ENCODE measurements at places on chromosomes 7 and 10.
A peak's percentile ranks its signal among the peaks of the same experiment; 100 is the strongest.

GRCh38 chr7:158400601-158401225 lies 186.9 kb downstream of the PTPRN2 start:
- no peak for DNase-seq

DNA sequence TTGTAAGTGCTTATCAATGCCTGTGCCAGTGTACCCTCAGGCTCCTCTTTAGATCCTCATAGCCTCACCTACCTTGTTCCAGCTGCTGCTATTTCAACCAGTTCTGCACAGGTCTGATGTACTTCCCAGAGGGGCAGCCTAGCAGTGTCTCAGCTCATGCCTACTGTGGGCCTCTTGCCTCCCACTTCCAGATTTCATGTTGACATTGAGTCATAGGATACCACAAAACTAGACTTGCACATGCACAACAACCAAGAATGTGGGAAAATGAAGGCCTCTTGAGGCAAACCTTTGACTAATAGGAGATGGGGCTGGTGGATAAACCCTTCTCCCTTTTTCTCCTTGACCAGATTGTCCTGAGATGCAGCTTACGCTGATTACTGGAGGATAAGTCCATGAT lies 31.0 kb downstream of the PON3 start:
- no peak for DNase-seq

DNA sequence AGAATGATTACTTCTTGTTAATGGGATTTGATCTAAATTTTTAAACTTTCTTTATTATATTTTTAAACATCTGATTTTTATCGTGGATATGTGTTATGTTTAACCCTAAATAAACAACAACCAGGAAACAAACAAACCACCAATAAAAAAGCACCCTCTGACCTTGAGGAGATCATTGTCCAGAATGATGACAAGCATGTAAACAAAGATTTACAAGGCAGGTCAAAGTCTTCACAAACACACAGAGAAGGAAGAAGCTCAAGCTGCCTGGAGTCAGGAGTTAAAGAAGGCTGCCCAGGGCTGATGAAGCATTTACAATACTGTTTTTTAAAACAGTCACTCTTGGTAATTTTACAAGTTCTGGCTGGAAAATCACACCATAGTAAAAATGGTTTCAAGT lies 31.0 kb upstream of the EGFR start:
- DNase-seq: no peak

GRCh38 chr10:48273741-48274140 lies 755 bp downstream of the FRMPD2 start:
- no peak for DNase-seq

DNA sequence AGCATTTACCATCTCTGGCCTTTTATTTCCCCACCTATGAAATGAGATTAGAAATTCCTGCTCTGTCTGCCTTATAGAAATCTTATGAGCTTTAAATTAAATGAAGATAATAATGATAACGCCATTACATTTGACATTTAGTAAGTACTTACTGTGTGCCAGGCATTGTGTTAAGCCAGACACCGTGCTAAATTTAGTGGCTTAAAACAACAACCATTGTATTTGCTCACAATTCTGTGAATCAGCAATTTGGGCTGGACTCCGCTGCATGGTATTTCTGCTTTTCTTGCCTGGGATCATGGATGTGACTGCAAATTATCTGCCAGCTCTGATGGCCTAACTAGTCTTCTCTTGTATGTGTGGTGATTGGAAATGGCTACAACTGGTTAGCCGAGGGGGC lies 56.4 kb upstream of the CCDC6 start:
- DNase-seq: no peak

GRCh38 chr7:136617176-136617575 lies 251.3 kb upstream of the CHRM2 start:
- DNase-seq: no peak

- DNase-seq: no peak
Observed at GRCh38 chr7:9978106-9979064, 995.3 kb upstream of the PHF14 start.

DNA sequence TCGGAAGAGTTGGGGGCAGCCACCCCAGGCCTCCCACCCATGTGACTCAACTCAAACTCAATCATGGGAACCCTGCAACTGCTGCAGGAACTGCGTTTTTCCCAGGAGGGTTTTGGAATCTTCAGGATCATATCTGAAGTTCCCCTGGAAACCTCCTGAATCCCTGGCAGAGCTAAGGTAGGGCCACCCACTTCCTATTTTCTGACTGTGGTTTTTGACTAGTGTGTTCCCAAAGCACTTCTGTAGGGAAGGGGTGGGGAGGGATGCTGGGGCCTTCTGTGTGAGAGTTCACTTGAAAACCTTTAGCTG lies 127.6 kb upstream of the UNC5B start:
- no peak for DNase-seq

DNA sequence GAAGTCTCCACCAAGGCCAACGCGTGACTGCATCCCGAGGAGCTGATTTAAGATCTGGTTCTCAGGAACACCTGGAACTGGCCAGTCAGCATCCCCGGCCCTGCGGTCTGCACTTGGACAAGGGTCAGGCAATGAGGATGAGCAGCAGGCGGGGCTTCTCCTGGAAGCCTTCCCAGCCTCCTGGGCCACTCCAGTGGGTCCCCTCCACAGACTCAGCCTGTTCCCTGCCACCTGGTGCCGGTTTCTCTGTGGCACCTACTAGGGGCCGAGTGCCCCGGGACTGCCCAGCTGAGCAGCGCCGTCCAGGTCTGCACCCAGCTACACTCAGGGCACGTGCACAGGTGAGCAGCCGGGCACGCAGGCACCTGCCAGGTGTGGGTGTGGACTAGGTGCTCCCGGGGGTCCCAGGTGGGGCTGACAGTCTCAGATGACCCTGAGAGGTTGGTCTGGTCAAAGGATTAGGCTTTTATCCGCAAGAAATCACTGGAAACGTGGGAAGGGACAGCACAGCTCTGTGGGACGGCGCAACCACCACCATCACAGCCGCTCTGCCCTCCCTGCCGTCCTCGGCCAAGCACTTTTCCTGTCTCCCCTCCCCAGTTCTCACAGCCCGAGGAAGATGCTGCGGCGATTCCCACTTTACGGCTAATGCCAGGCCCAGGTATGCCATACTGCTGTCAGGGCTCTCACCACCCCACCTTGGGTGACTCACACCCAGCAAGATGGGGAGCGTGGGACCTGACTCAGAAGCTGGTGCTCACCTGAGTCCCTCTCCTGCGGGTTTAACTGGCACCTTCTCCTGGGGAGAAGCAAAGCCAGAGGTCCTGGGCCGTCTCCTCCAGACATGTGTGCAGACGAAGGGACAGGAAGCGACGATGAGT lies 166.0 kb downstream of the RNF216 start:
- DNase-seq: no peak

- DNase-seq: no peak
Observed at GRCh38 chr10:112887968-112888367, 62.1 kb upstream of the TCF7L2 start.

DNA sequence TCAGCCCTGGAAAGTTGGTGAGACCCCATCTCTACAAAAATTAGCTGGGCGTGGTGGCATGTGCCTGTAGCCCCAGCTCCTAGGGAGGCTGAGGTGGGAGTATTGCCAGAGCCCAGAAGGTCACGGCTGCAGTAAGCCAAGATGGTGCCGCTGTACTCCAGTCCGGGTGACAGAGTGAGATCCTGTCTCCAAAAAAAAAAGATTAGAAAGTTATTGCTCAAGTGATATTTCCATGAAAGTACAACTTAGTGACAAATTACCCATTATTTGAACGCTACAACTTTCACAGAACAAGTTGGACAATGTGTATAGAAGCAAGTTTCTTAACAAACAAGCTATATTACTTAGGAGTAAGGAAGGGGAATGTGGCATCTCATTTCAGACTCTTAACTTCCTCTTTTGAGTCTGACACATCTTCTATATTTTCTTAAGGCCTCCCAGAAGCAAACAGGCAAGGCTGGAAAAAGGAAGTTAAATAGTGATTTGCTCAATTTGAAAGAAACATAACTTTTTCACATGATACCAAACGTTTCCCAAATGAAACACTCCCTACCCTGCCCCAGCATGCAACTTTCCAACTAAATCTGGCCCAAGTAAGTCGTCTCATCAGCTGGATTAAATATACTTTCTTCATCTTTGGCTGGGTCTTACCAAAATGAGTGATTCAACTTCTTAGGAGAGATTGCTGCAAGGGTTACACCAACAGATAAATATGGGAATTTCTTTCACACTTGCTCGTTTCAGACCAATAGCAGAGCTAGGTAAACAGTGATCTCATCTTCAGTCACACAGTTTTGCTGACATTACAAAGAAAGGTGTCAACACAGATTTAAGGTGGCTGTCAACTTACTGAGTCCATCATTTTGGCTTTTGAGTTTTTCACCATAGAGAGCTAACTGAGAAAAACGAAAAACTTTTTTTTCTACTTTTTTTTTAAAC lies 66.3 kb upstream of the KLF6 start:
- DNase-seq: no peak

- DNase-seq: no peak
Observed at GRCh38 chr10:53111529-53111928, 338.9 kb upstream of the MBL2 start.

DNA sequence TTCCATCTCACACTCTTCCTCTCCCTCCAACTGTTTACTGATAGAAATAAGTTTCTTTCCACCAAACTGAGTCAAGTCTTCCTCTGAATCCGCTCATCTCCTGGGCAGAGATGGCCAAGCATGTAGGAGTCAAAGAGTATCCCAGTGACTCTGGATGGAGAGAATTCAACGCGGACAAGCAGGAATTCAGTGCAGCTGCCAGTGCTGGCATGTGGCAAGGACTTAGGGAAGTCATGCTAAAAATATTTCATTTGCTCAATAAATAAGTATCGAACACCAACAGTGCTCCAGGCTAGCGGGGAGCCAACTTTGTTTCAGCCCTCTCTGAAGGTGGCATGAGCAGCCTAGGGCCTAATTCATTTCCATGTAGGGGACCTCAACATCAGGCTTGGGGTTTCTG lies 351.6 kb upstream of the ZMIZ1 start:
- no peak for DNase-seq

DNA sequence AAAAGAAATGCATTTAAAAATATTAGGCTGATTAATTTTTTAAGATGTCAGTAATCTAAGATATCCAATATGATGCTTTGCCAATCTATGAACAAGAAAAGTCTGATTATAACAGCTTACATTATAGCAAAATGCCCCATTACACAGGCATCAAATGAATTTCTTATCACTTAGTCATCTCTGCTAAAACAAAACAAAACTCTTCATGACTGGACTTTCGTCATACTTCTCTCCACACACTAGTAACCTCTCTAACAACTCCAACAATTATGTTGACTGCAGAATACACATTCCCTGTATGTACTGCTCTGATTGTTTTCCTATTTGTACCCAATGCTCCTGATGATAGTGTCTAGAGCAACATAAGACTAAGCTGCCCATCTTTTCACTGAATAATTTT lies 3.8 kb upstream of the MKI67 start:
- no peak for DNase-seq

DNA sequence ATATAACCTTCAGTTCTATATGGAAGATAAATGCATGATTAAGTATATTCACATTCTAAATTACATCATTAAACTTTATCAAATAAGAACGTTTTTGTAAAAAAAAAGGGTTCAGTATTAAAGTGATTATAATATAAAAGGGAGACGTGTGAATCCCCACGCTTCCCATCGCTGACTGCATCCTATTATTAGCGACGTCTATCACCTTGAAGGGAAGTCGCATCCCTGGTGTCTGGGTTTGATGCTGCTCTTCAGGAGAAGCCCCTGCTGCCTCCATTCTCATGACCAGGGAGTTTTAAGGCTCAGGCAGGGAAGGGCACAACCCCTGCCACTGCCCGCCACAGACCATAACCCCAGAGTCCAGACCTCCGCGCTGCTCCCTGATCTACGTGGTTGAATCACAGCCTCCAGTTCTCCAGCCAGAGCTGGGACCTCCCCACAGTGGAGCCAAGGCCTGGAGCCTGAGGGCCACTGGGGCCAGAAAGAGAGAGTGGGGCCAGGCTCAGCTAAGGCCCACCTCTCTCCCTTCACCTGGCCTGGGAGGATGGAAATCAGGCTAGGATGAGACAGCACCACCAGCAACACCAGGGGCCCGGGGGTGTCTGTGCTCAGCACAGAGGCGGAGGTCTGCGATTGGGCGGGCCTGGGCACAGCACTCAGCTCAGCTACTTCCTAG lies 130.6 kb downstream of the TCERG1L start:
- DNase-seq: no peak

- no peak for DNase-seq
Observed at GRCh38 chr7:31065021-31065593, 13.0 kb downstream of the ADCYAP1R1 start.

DNA sequence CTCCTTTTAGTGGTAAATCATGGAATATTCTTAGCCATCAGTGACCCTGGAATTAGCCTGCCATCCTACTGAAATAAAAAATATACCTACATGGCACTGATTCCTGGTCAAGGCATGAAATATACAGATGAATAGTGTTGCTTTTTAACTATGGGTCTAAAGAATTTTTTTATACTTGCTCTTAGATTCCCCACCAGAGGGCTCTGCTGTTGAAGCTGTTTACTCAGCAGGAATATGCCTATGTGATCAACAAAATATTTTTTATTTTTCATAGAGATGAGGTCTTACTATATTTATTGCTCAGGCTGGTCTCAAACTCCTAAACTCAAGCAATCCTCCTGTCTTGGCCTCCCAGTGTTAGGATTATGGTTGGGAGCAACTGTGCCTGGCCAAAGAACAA lies 13.5 kb downstream of the ZC3HC1 start:
- no peak for DNase-seq

- DNase-seq: peak; percentile 10
Observed at GRCh38 chr7:91034459-91035368, 229.5 kb upstream of the FZD1 start.

GRCh38 chr10:7006566-7006965 lies 404.3 kb downstream of the SFMBT2 start:
- no peak for DNase-seq

DNA sequence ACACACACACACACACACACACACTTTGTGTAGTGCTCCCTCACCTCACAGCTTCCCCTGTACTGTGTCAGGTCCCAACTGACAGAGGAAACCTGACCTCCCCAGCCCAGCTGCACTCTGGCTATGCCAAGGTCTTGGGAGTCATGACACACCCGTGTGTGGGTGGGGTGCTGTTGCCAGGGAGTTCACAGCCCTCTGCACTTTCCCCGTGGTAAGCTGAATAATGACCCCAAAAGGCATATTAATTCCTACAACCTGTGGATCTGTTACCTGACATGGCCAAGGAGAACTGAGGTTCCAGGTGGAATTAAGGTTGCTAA lies 8.9 kb upstream of the NANOS1 start:
- no peak for DNase-seq

DNA sequence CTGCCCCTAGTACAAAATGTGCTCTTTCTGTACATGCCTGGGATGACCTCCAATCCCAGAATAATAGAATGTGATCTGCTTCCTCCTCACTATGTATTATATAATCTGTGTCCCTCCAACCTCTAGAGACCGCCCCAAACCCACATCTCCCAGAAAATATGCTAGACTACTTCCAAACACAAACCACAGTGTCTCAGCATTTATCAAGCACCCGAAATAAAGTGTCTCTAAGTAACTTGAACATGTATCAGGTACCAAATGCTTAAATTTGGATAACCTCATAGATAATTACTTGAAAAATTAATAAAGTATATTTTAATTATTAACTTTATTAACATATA lies 16.1 kb downstream of the LYZL1 start:
- DNase-seq: no peak

GRCh38 chr10:3192856-3193635 lies 20.5 kb upstream of the PITRM1 start:
- peak; percentile 68 for DNase-seq

All from CD4-positive, alpha-beta T cell treated with Interleukin-17A for 4 hours (primary cell).